ENCODE measurements at places on chromosomes 3 and 15.
A peak's percentile ranks its signal among the peaks of the same experiment; 100 is the strongest.

DNA sequence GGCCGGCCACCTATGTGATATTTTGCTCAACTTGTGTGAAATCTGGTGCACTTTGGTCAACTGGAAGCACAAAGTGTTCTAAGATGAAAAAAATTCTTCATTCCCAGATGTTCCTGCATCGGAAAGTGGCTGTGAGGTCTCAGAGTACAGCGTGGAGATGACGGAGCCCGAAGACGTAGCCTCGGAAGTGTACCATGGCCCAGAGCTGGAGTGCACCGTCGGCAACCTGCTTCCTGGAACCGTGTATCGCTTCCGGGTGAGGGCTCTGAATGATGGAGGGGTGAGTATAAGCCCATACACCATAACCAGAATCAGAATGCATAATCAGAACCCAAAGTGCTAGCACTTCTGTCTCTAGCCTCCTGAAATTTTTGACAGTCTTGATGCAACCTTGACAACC is 104.3 kb downstream of the GHSR start:
- no peak for DNase-seq

DNA sequence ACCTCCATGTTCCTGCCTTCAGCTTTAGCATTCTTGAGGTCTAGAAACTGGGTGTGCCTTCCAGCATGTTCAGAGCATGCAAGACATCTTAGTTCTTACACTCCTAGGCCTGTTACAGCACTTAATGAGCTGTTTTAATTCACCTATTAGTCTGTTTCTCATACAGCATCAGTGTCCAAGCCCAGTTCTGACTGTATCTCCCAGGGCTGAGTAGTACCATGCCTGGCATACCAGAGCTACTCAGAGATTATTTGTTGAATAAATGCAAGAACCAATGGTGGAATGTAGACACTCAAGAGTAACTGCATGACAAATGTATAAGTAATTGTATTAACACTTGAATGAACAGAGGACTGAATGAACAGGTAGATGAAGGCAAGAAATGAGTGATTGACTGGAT is 61.8 kb upstream of the SCN5A start:
- no peak for DNase-seq

- no peak for DNase-seq
Observed at GRCh38 chr3:141089339-141090152, 38.4 kb downstream of the SPSB4 start.

- no peak for DNase-seq
Observed at GRCh38 chr15:56968821-56969220, 50.4 kb downstream of the TCF12 start.

DNA sequence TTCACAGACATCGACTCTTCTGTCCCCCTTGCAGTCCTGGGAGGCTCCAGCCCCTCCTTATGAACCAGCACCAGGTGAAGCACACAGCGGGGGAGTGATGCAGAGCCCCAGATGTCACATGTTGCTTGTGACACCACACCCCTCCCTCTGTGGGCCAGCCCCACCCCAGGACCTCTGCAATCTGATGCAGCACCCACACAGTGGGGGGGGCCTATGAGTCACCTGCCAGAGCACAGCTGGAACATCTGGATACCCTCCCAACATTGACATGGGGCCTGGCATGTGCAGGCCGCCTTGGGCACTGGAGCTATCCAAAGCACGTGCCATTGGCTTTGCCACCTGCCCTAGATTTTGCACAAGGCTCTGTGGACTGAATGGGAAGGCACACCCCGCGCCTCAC is 70.5 kb downstream of the FEM1B start:
- DNase-seq: peak; percentile 9

DNA sequence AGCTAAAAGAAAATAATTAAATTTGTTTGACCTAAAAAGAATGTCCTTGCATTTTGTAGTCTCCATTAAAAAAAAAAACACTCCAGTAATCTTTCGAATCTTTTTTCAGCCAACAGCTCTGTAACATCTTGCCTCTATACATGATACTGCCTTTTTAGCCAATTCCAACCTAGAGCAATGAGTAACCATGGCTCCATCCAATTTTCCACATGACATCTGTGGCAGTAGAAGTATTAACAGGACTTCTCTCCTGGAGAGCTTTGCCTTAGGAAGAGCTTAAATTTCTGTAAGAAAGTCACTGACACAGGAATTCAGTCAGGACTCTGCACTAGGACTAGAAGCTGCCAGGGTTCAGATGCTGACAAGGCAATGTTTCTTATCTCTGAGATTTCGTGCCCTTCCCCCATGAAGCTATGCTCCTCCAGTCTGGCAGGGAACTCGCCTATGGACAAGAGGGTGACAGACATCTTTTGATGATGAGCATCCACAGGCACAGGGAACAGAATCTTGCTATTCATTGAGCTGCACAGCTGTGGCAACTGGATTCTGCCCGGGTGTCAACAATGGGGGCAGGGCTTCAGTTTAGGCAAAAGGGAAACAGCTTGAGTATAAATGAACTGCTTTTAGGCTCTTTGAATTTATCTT is 81.8 kb downstream of the ALCAM start:
- DNase-seq: no peak

DNA sequence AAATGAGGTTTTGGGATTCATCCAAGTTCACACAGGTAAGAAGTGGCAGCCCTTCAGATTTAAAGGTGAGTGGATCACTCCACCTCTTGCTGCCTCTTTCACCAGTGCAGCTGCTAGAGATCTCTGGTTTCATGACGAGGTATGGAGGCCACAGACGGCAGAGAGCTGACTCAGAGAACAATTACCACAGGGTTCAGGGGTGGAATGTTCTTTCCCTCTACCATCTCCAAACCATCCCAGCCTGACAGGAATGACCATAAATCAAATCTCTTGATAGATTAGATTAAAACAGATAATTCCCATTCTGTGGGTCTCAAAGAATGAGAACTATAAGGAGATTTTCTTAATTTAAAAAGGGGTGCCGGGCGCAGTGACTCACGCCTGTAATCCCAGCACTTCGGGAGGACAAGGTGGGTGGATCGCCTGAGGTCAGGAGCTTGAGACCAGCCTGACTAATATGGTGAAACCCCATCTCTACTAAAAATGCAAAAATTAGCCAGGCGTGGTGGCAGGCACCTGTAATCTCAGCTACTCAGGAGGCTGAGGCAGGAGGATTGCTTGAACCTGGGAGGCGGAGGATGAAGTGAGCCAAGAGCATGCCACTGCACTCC is 174.2 kb upstream of the ATP11B start:
- DNase-seq: no peak

GRCh38 chr3:106703524-106703923 is 673.7 kb upstream of the CCDC54 start:
- DNase-seq: no peak

DNA sequence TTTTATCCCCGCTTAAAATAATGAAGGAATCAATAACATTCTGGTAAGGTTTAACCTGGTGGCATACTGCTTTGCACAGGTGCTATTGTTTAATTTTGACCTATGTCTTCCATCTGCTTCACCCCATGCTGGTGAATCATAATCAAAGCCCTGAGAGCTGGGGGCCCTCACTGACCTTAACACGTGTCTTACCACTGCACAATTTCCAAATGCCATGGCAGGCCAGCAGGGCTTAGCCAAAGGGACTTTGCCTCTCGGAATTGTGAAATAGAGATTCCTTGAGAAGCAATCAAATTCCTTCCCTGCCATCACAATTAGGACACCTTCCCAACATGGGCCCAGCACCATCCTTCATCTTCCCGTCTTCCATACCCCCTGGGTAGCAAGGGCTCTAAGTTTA is 242.6 kb upstream of the THBS1 start:
- no peak for DNase-seq

DNA sequence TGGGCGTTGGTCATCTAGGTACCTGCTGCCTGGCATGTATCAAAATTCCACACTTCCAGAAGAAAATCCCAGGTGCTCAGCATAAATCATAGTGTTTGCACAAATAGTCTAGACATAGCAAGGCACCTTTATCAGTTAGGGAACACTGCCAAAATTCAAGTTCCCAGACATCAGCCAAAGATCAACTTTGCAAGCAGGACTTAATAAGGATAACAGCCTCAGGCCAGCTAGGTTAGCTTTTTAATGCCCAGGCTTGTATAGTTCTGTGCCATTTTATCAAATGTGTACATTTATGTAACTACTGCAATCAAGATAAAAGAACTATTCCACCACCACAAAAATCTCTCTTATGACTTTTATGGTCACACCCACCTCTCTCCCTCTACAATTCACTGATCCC is 30.7 kb downstream of the DZIP3 start:
- no peak for DNase-seq

GRCh38 chr15:70299931-70300869 is 202.5 kb upstream of the TLE3 start:
- DNase-seq: peak; percentile 40

DNA sequence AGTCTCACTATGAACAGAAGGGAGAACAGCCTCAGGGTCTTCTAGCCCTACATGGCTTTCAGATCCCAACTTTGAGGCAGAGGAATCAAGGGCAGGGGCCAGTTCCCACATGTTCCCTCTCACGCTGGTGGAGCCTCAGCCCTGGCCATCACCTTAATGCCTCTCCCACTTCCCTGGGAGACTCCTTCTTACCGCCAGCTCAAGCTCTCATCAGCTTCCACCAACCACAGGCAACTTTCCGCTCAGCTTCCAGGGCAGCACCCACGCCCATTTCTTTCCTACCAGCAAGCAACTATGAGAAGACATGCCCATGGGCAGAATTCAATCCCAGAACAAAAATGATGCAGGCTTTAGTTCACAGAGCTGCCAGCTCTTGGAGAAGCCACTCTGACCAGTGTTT is 63.5 kb downstream of the RUBCN start:
- DNase-seq: no peak

- DNase-seq: no peak
Observed at GRCh38 chr3:184791171-184791570, 20.8 kb upstream of the VPS8 start.
